ENCODE measurements at places on chromosomes 1 and 21. TPM values are rescaled to one million over a fixed set of nuclear protein-coding genes. Genes with fewer than 3 reads are reported as not detected.

Gene NPR1
- 8.8 TPM for total RNA-seq

DNA sequence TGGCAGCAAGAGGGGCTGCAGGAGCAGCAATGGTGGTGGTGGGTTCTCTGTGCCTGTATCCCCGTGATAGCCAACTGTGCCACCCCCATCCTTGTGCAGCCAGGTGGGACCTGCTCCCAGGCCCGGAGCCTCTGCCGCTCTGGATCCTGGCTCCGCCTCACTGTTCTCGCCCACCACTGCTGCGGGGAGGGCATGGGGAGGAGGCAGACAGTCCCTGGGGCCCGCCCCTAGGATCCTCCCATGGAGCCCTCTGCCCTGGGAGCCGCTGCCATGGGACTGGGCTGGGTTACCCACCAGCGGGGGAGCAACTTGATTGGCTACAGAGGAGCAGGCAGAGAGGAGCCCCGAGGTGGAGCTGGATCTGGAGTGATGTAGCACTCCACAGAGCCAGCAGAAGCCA lies 31.6 kb downstream of the CD1D start:
- no peak for DNase-seq

Gene SV2A
- total RNA-seq: 3.4 TPM

DNA sequence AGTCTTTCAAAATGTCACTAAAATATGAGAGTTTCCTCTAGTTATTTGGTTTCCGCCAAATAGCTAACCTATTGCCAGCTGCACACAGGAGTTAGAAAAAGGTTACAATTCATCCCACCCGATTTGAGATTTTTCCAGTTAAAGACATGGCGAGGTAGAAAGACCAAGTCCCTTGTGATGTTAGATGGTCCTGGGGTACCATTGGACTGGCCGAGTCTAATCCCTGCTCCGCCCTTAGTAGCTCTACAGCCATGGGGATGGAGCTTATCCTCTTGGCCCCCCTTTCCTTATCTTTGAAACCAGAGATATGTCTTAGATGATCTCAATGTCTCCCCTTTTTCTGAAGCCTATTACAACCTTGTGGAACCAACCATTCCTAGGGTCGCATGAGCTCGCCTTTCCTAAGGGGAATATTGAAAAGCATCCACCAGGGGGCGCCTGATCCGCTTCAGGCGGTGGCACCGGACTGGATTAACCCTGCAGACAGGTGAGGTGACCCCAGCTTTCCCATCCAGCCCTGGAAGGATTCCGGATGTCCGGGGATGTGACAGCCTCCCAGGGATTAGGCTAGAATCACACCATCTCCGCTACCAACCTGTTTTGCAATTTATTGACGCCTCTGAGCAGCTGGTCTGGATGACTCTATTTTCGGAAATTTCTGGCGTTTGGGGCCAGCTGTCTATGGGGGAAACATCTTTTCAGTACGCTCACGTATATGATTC lies 68.3 kb upstream of the SIM2 start:
- DNase-seq: peak; percentile 48

Gene LY9
- 3.9 TPM for total RNA-seq

GRCh38 chr1:236261898-236262297 lies 19.9 kb downstream of the ERO1B start:
- DNase-seq: no peak

- no peak for DNase-seq
These were observed 259.8 kb upstream of the CAMK1G start for GRCh38 chr1:209323743-209324142.

Gene GPATCH4
- 12.6 TPM for total RNA-seq

DNA sequence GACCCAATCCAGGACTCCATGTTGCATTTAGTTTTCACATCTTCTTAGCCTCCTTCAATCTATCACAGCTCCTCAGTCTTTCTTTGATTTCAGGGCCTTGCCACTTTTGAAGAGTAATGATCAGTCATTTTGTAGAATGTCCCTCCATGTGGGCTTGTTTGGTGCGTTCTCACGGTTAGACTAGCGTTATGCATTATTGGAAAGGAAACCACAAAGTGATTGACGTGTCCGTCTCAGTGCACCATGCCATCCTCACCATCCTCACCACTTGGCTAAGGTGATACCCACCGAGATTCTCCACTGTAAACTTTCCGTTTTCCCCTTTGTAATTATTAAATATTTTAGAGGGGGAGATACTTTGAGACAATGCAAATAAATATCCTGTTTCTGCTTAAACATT lies 59.6 kb upstream of the OLIG2 start:
- no peak for DNase-seq

- no peak for DNase-seq
These were observed 29.1 kb downstream of the ARID1A start for GRCh38 chr1:26724926-26725325.

Gene CFHR5
- total RNA-seq: not detected
